ENCODE measurements at places on chromosomes 1 and 21. TPM values are rescaled to one million over a fixed set of nuclear protein-coding genes. Genes with fewer than 3 reads are reported as not detected.

The FAM43B gene
- 0.90 TPM for total RNA-seq

The MXRA8 gene
- 367 TPM for total RNA-seq

The GJA5 gene
- not detected for total RNA-seq

The RAP1GAP gene
- total RNA-seq, result 0.09 TPM

The SHE gene
- 0.49 TPM for total RNA-seq

The TNFAIP8L2 gene
- not detected for total RNA-seq

The IL10RB gene
- 31.0 TPM for total RNA-seq

The SLC30A10 gene
- not detected for total RNA-seq

The SLAMF9 gene
- total RNA-seq, result not detected

The EVA1B gene
- 366 TPM for total RNA-seq

The DMBX1 gene
- not detected for total RNA-seq

The ATAD3B gene
- 5.2 TPM for total RNA-seq

The LCE6A gene
- total RNA-seq, result not detected
